Mesenchymal stem cell (in vitro differentiated cells and primary cell): ENCODE measurements at places on chromosomes 16 and 17.

GRCh38 chr16:28189245-28189644 lies 22.5 kb downstream of the XPO6 start:
- peak; percentile 59 for DNase-seq

- DNase-seq: no peak
Observed at GRCh38 chr17:39754958-39755553, 17.3 kb downstream of the GRB7 start.

DNA sequence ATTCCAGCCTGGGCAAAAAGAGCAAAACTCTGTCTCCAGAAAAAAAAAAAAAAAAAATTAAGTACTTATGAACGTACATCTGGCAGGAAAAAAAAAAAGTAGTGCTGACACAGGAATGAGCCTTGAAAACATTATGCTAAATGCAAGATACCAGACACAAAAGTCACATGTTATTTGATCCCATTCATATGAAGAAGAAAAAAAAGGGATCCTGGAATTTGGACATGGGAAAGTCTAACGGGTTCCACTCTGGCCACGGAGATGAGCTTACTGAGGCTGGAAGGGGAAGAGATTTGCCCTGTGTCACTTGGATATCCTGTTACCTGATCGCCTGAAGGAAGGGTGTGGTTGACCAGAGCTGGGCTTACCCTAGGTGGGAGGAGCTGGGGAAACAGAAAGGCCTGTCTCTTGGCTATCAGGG lies 251.9 kb downstream of the PARN start:
- DNase-seq: no peak

DNA sequence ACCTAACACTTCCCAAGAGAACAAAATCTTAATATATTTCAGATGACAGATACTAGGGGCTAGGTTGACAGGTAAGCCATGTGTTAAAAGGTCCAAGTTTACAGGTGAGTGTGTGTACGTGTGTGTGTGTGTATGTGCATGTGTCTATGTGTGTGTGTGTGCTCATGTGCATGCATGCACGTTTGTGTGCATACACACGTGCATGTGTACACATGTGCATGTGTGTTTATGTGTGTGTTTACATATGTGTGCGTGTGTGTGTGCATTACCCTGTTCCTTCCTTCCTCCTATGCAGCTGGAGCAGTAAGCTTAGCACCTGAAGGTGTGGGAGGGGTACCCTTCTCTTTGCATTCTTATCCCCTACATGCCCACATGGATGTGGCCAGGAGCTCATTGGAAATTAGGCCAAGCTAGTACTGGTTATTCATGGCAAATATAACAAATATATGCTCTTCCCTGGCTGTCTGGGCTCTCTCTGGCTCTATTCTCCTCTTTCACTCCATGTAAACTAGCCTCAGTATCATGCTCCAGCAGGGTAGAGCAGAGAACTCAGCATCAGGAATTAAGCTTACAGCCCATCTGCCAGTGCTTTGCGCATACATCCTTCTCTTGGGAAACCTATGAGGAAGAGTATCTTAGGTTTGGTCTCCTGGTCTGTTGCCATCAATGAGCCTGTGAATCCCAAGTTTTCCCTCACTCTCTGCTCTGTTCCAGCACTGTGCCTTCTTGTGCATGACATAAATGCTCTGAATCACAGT lies 258.0 kb upstream of the MYOCD start:
- DNase-seq: no peak

DNA sequence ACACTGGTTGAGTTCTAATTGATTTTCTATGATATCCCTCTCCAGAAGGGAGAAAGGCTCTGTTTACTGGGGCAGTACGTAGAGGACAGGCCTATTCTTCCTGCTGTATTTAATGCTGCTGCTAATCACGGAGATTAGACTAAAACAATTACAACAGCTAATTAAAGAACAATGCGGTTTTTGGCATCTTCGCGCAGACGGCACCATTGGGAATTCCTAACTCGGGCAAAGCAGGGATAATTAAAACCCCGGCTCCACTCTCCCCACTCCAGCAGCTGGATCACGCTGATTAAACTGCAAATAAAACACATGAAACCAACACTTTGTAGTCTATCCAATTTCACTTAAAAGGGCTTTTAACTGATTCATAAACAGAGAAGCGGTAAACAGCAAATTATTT lies 147.6 kb downstream of the XYLT1 start:
- DNase-seq: no peak

DNA sequence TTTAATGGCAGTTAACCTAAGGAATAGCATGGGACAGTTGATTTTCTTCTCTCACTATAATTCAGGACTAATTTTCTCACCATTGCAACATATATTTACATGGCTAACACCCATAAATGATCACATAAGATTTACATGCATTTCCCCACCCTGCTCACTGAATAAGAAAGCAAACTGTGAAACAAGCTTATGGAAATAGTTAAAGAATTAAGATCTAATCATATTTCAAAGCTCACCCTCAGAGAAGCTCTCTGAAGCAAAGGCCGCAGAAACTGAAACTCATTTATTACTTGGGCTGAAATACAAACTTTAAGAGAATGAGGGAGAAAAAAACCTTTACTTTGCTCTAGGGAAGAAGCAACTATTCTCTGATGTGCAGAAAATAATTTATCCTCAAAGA lies 218.7 kb upstream of the AXIN2 start:
- DNase-seq: no peak

GRCh38 chr17:68204736-68205135 lies 43.1 kb upstream of the AMZ2 start:
- DNase-seq: no peak

DNA sequence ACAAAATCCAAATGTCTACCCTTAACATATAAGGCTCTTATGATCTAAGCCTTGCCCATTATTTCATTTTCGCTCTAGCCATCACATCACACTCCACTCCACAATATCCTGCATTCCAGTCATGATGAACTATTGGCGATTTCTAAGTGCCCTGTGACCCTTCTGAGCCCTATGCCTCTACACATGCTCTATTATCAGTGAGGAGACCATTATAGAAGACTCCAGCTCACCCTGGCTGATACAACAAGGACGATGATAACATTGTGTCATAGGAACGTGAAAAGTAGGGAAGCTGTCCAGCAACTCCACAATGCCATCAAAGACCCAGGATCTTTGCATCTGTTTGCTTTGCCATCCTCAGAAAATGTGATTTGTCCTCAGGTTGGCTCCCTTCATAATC lies 29.6 kb upstream of the GNAO1 start:
- DNase-seq: no peak

- DNase-seq: no peak
Observed at GRCh38 chr16:54685682-54686081, 245.0 kb upstream of the IRX5 start.

GRCh38 chr17:32253117-32253611 lies 12.5 kb upstream of the RHBDL3 start:
- peak; percentile 78 for DNase-seq

DNA sequence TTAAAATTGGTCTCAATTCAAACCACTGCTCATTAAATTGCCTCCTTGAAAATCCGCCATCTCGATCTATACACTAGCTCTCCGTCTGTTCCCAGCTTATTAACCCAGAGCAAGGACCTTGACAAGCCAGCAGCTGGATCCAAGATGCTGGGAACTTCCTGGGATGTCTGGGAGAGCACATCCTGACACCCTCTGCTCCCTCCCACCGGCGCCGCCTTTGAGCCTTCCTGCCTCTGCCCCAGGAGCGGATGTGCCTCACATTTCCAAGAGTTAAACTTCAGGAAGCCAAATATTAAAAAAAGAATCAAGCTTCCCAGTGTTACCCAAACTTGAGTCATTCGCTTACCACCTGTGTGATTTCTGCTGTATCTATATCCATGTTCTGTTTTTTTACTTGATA lies 107.9 kb downstream of the HAPSTR1 start:
- no peak for DNase-seq

DNA sequence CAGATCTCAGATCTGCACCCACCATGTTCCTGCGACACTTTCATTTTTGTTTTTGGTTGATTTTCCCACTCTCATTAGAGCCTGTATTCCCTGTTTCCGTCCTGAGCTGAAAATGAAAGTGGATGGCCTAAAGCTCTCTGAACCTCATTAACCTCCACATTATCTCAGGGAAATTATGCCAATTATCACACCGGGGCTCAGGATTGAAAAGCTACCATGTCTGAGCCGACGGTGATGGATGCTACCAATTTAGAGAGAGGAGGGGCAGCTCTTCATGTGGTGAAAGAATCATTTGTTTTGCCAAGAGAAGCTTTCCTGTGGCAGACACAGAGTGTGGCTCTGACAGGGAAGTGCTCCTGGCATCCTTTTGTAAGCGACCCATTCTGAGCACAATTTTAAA lies 410.4 kb upstream of the CDH11 start:
- DNase-seq: no peak

DNA sequence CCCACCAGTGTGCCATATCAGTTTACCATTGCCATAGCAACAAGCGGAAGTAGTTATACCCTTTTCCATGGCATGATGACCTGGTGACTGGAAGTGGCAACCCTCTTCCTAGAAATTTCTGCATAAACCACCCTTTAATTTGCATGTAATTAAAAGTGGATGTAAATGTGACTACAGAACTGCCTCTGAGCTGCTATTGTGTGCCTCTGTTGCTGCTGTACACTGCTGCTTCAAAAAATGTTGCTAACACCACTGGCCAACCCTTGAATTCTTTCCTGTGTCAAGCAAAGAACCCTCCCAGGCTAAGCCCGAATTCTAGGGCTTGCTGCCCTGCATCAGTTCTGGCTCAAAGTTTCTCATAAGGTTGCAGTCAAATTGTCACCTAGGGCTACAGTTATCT lies 12.9 kb upstream of the MED13 start:
- no peak for DNase-seq

DNA sequence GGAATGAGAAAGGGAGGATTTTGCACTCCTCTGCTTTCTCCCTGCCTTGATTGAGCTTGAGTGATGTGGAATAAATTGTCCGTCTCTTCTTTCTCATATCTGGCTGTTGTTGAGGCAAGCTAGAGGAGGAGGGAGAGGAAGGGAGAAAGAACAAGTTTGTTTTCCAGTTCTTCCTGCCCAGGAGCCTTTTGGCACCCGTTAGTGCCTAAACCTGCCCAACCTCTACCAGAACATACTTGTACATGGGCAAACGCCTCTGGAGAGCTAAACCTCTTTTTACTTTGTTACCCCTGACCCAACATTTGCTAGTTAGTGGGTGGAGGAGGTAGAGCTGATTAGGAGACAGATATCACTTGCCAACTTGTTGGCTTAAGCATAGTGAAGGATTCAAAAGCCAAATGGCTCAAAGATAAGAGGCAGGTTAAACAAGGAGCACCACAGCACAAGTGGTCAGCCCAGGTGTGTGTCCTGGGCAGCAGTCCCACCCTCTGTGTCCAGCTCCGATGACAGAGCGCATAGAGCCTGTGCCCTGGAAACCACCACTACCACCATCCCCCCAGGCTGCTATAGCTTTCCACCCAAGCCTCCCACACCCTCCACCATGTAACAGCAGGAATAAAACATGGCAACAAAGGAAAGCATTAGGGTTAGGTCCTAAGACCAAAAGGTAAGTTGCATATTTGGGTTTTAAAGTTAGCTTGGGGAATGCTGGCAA lies 6.5 kb downstream of the ODF4 start:
- DNase-seq: no peak

DNA sequence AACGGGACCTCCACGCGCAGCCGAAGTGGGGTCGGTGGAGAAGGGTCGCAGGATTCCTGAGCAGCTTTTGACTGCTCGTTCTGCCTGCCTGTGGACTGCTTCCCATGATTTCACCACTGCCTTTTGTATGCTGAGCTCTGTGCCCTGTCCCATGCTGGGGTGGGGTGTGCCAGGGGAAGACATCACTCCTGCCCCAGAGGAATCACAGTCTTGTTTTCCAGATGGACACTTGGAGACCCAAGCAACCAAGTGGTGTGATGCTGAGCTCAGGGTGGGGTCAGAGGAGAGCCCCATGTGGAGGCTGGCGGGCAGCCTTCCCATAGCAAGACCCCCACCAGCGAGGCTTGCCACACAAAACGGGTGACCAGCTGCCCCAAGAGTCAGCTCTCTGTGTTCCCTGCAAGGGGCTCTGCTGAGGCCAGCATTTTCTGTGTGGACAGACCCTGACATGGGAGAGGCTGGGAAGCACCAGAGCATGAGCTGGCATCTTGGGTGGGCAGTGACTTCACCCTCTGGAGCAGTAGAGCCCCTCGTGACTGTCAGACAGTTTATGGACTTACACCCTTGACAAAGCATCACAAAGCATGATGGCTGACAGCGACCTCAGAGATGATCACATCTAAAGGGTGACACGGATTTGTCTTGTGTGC lies 111.9 kb downstream of the GNAO1 start:
- no peak for DNase-seq

- DNase-seq: no peak
Observed at GRCh38 chr17:5775098-5775497, 190.8 kb upstream of the NLRP1 start.

DNA sequence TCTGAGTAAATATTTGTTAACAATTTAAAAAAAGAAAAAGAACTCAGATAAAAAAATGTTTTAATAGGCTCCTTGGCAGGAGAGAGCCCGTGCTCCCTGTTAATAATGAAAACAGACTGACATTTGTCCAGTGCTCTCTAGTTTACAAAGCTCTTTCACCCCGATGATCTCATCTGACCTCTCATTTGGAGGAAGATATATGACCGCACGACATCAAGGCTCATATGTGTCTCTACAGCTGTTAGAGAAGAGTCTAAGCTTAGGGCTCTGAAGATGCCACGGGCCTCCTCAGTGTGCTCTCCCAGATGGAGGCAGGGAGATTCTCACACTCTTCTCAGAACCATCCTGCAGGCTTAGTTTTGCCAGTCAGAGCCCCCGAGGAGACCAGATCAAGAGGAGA lies 280.8 kb upstream of the IRX5 start:
- DNase-seq: peak; percentile 20

DNA sequence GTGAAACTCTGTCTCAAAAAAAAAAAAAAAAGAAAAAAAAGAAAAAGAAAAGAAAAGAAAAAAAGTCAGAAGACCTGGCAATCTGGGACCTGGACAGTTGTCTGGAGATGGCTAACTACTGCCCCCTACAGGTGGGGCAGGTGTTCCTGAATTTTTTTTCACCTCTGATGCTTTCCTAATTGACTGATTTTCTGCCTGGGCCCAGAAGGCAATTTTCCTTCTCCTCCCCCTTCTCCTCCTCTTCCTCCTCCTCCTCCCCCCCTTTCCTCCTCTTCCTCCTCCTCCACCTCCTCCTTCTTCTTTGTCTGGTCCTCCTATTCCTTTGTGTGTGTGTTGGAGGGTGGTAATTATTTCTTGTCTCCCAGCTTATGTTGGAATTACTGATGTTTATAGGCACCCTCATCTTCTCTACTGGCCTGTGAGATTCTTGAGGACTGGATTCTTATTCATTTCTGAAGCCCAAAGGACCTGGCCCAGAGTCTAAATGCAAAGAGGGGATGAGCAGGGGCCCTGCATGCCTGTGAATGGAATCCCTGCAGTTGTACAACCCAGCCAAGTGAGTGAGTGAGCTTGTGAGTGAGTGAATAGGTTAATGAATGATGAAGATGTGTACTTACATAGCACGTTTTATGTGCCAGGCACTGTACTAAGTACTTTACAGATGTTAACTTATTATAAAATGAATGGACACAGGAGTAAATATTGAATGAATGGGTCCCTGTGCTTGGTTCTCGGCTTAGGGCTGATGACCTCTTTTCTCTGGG lies 26.9 kb downstream of the IRX5 start:
- DNase-seq: no peak

- DNase-seq: no peak
Observed at GRCh38 chr16:8374586-8375231, 215.6 kb downstream of the TMEM114 start.
